ENCODE measurements at places on chromosomes 16 and 17.

DNA sequence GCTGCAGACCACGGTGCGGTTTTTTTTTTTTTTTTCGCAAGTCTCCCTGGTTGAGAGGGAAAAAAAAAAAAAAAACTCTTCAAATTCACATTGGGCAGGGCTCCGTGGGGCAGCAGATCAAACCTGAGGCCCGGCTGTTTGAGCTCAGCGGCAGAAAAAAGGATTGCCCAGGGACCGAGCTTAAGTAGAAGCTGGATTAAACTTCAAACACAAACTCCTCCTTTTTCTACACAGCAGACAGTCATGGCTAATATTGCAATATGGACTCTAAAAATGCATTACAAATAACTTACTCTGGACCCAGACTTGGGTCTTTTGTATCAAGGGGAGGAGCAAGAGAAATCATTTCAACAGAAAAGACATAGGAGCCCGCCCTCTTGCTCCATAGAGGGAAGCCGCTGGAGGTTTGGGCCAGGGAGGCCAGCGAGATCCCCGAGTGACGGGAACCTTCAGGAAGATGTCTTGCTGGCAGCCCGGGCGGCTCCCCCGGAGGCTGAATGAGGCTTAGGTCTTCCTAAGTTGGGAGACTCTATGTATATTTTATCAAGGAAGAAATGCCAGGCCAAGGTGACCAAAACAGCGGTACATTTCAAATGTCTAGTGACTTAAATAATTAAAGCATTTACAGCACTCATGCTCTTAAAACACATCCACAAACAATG, 167.7 kb downstream of the ZNF423 start:
- DNase-seq, result no peak

DNA sequence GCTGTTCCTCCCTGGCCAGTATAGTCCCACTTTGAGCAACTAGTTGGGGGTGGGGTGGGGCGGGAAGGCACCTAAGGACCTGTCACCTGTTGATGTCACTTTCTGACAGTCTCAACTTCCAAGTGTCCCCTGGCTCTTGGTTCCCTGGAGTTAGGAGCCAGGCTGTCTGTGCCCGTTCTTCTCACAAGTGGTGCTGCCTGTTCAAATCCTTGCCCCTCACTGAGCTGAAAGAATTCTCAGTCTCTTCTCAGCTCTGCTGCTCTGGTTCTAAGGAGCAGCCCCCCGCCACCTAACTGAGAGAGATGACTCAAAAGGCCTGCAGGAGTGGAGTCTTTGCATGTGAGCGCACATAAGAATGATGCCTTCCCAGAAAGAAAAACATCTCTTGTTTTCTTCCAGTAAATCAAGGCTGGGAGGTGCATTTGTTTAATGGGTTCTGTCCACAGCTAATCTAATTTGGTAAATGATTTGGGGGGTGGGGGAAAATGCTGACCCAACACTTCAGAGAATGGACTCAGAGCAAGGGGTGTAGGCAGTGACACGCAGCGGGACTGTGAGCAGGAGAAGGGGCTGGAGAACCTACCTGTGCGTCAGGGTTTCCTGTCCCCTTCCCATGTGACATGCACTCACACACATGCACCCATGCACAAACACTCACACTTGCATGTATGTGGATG, 78.2 kb upstream of the NLRP1 start:
- DNase-seq, result no peak

- no peak for DNase-seq
These were observed 16.4 kb downstream of the ITGAL start for GRCh38 chr16:30488764-30489605.

DNA sequence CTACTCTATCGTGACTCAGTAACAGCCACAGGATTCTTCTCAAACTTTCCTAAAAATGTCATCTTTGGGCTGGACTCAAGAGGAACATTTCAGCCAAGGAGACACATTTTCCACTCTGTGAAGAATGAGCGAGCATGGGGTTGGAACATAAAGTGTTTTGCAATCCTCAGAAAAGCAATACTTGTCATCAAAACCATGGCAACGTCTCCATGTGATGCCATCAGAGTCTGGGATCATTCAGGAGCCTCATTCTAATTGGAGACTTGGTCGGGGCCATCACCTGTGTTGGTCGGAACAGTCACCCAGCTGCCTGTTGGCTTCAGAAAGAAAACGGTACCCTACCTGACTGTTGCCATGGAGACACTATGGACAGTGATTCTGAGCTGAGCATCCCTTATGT, 25.5 kb downstream of the MYOCD start:
- DNase-seq, result no peak

DNA sequence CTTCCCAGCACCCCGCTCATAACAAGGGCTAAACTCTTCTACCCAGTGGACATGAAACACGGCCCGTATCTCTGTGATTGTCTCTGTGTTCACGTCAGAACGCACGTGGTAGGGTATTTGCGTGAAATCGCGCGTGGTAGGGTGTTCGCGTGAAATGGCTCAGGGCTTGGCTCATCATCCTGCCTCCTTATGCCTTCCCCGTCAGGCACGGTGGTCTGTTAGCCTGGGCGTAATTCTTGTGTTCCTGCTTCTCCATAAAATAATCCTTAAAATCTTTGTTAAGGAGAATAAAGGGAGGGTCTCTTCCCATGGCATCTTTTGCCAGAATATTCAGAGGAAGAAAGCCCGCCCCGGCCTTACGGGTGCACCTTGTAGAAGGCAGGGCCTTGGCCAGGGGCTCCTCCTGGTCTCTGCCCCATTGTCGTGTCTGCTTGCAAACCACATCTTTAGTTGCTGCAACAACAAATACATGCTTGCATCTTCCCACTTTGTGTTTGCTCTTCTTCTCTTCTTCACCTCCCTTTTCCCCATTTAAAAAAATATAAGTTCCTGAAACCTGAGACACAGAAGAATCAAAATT, 116.7 kb upstream of the CHMP6 start:
- no peak for DNase-seq

- no peak for DNase-seq
These were observed 100.7 kb downstream of the LYRM1 start for GRCh38 chr16:21001262-21001661.

GRCh38 chr16:88045820-88046303, 94.6 kb downstream of the BANP start:
- no peak for DNase-seq

DNA sequence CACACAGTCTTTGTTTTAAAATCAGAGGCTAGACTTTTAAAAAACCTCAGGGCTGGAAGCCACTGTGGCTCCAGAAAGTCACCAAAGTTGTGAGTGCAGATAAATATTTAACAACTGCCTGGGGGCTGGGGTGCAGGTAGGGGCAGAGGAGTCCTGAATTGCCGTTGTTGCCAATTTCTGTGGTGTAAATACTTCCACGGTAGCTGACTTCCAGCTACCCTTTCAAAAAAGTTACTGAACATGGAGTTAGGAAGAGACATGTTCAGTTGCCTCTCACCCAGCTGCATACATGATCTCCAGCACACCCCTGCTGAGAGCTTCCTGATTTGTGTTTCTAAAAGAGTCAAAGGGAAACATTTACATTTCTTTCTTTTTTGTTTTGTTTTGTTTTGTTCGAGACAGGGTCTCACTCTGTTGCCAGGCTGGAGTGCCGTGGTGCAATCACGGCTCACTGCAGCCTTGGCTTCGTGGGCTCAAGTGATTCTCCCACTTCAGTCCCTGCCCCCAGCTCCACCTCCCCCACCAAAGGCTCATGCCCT, 58.7 kb downstream of the PLXDC1 start:
- no peak for DNase-seq

GRCh38 chr16:86680661-86681030, 102.3 kb downstream of the FOXL1 start:
- no peak for DNase-seq

- no peak for DNase-seq
These were observed 100.8 kb downstream of the IRX5 start for GRCh38 chr16:55031481-55031880.

GRCh38 chr17:9090641-9091096, 69.4 kb downstream of the NTN1 start:
- peak; percentile 52 for DNase-seq

- DNase-seq, result no peak
These were observed 45.4 kb upstream of the ACSF3 start for GRCh38 chr16:89048090-89048725.

DNA sequence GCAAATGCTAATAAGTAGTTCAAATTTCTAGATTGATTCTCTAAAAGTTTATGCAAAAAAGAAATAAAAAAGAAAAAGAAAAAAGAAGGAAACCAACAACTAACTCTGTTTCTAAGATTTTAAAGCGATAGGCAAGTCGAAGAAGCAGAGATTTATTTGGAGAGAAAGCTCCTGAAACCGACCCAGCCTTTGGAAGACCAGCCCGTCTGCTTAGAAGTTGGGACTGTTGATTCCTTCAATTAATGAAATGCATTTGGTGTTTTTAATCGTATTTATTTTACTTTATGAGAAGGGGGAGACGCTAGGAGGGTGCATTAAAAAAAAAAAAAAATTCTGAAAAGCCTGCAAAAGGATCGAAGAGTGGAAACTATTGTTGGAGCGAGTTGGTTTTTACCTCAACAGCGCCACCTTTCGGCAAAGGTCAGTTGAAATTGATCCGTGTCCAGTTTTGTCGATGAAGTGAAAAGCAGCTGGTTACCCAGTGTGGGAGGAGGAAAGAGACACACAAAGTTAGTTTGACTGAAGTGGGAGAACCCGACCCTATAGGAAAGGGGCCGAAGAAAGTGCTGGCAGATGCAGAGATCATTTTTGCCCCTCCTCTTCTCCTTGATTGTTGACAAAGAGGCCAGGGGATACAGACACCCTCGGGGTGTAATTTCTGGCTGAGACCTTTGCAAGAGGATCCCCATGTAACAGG, 1.5 kb upstream of the MAF start:
- DNase-seq, result peak; percentile 89

DNA sequence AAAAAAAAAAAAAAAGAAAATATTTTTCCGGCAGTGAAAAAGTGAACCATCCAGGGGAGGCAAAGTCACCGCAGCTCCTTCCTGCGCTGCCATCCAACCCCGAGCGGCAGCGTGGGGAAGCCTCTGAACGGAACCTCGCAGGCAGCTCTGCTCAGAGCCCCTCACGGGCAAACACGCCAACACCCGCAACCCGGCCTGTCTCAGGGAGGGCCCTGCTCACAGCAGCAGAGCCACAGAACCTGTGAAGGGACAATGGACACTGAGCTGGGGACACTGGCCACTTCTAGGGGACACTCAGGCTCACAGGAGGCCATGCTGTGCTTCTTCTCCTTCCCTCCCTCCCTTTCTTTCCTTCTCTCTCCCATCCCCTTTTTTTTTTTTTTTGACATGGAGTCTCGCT, 21.4 kb upstream of the APRT start:
- DNase-seq, result no peak

- no peak for DNase-seq
These were observed 127.5 kb upstream of the SOX9 start for GRCh38 chr17:71993363-71993762.

GRCh38 chr16:89146211-89147005, 25.1 kb upstream of the CDH15 start:
- no peak for DNase-seq

GRCh38 chr16:47047524-47048203, 74.2 kb upstream of the DNAJA2 start:
- DNase-seq, result no peak

DNA sequence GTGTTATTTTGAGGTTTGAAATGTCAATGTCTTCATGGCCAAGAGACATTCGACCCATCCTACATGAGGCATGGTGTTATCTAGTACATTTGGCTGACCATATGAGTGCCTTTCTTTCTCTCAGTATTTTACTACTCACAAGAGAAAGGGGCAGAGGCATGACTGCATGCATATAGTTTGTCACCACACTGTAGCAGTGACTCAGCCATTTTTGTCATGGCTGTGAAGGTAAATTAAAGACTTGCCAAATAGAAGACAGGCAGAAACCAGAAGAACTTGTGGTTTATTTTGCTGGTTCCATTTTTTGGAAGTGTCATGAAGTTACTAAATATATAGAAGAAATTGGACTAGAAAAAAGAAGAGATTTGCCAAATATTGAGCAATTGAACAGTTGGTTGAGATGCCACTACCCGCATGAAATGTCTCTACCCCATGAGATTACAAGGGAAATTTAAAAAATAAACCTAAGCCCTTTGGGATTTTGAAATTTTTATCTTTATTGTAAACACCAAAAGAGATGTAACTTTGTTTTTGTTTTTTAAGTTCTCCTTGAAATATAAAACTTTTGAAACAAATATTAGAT, 170.3 kb downstream of the CHD9 start:
- no peak for DNase-seq

GRCh38 chr16:49951574-49952195, 73.3 kb upstream of the CNEP1R1 start:
- DNase-seq, result no peak

DNA sequence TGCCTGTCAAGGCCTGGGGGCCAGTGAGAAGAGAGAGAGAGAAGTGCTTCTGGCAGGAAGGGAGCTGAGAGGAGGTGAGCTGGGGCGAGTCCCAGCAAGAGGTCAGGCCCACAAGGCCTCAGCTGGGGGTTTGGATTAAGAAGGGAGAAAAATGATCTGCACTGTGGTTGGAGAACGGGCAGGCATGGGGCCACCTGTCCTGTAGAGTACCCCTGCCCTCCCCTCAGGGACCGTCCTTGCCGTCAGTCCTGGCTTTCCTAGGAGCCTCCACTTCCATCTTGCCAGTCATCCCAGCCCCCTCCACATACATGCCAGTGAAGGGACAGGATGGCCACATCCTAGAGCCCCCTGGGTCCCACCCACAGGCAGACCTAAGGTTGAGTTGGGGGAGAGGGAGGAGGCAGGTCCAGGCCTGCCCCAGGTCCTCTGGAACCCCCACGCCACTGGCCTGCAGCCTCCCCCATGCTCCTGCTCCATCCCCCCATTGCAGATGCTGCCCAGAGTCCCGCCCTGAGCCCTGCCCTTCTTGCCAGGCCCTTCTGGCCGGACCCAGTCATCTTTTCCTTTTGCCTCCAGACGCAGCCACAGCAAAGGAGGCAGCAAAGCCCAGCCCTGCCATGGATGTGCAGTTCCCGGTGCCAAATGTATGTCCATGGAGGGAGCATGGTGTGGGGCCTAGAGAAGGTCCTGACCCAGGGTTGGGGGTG, 18.9 kb downstream of the KATNB1 start:
- DNase-seq, result no peak

GRCh38 chr16:85537795-85538401, 75.2 kb upstream of the GSE1 start:
- DNase-seq, result no peak

- DNase-seq, result no peak
These were observed 10.2 kb downstream of the BAHCC1 start for GRCh38 chr17:81405411-81405872.

DNA sequence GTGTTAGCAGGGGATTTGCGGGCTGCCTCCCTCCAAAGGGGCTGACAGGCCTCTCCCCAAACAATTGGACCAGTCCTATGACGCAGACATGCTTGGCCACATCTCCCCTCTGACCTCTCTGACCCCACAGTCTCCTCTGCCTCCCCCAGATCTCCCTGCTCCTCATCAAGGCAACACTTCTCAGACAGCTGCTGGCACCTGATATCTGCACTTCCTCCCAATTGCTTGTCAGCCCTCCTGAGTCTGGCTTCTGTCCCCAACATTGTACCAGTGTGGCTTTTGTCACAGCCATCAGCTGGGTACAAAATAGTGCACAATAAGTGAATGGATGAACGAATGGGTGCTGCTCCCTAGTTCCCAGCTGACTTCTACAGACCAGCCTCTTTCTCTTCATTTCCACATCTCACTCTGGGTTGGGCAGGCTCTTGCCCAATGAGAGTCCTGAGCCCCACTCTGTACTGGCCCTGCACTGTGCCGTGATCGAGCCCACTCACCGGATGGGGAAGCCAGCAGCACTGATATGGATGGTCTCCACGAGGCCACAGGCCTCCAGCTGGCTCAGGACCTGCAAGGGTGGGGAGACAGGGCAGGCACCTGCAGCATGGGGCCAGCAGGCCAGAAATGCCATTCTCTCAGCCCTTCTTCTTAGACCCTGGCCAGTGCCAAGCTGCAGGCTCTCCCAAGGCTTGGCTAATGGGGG, 17.1 kb downstream of the ZNHIT3 start:
- no peak for DNase-seq

- DNase-seq, result peak; percentile 92
These were observed 36.8 kb downstream of the CHD9 start for GRCh38 chr16:53091466-53092211.
